NCI-H1417 (cell line): ENCODE measurements at places on chromosomes 13 and 19.

DNA sequence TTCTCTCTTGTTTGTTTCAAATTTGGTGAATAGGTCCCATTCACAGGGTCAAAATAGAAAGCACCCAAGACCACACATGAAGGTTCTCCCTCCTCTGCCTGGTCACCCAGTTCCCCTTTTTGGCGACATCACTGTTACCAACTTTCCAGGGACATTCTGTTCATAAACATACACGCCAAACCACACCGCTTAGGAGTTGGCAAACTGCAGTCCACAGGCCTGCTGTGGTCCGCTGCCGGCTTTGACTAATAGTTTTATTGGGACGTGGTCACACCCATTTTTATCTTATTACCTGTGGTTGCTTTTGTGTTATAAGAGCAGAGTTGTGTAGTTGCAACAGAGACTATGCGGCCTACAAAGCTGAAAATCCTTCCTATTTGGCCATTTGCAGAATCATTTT, 24.2 kb downstream of the UHRF1 start:
- DNase-seq = no peak

DNA sequence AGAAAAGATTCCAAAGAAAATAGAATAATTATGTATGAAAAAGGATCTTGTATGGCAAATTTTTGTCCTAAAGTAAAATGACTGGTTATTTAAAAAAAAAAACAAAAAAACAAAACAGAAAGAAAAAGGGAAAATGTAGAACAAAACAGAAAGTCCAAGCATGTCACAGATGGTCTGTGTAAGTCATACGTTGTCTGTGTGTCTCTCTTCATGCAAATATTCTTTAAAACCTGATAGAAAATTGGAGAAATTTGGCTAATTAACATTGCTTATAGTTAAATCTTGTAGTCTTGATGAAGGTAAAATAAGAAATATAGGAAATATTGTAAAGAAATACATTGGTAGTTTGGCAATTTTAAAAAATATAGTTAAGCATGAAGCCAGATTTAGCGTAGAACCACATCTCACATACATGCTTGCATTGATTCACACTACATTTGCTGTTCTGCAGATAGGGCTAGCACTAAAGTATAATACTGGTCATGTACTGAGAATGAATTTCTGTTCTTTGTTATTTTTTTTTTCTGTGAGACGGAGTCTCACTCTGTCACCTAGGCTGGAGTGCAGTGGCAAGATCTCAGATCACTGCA, 58.4 kb downstream of the SPRYD7 start:
- DNase-seq = peak; percentile 2

GRCh38 chr19:11261971-11262839, at the start of gene DOCK6:
Gene DOCK6, minus strand, starts transcription at chr19:11262524. Its CDS starts 84 bp downstream, at chr19:11262440.
- peak; percentile 32 for DNase-seq

DNA sequence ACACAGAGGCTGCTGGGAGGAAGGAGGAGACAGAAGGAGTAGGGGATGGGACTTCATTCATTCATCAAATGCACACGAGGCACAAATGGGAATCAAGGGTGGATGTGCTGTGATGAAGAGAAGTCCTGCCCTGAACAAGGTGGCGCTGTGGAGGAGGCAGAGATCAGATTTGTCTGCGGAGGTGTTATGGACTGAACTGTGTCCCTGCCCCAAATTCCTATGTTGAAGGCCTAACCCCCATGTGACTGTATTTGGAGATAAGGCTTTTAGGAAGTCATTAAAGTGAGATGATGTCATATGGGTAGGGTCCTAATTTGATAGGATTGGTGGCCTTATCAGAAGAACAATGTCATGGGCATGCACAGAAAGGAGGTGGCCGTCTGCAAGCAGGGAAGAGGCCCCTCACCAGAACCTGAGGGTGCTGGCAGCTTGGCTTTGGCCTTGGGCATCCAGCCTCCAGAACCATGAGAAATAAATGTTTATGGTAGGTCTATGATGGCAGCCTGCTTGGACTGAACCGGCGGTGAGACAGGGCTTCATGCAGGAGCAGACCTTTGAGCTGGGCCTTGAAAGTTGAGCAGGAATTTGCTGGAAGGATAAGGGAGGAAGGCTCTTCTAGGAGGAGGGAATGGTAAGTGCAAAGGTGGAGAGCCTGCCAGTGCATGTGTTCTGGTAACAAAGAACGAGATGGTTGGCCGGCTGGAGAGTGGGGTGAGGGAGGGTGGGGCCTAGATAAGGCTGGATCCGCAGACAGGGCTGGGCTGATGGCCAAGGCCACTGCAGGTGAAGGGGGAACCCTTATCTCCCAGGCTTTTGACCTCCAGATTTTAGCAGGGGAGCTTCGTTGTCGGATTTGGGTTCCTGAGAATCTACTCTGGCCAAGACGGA, 2.7 kb upstream of the CEBPA start:
- no peak for DNase-seq

DNA sequence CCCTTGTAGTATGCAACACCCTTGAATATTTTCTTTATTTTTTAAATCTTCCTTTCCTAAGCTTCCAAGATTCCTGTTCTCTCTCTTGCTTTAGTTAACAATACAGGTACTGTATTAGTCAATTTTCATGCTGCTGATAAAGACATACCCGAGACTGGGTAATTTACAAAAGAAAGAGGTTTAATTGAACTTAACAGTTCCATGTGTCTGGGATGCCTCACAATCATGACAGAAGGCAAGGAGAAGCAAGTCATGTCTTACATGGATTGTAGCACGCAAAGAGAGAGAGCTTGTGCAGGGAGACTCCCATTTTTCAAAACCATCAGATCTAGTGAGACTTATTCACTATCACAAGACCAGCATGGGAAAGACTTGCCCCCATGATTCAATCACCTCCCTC, 1024.3 kb downstream of the PCDH9 start:
- DNase-seq = no peak

DNA sequence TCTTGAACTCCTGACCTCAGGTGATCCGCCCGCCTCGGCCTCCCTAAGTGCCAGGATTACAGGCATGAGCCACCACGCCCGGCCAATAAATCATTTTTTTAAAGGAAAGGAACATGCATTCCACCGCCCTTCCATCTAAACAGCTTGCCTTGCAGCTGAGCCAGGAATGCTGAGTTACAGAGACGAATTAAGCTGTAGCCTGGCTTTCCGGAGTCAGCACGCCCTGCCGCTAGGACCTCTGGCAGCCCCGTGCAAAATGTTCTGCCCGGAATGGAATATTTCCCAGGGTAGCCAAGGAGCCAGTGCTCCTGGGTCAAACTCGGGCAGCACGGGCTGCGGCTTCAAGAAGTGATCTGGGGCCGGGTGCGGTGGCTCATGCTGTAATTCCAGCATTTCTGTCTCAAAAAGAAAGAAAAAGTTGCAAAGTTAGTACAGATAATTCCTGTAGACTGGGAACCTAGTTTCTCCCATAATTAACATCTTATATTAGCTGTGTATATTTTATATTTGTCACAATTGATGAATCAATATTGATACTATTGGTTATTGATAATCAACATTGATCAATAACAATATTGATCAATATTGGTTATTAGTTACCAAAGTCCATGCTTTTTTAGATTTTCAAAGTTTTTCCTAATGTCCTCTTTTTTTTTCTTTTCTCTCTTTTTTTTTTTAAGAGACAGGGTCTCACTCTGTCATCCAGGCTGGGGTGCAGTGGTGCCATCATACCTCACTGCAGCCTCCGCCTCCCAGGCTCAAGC, 19.2 kb downstream of the ATCAY start:
- no peak for DNase-seq

DNA sequence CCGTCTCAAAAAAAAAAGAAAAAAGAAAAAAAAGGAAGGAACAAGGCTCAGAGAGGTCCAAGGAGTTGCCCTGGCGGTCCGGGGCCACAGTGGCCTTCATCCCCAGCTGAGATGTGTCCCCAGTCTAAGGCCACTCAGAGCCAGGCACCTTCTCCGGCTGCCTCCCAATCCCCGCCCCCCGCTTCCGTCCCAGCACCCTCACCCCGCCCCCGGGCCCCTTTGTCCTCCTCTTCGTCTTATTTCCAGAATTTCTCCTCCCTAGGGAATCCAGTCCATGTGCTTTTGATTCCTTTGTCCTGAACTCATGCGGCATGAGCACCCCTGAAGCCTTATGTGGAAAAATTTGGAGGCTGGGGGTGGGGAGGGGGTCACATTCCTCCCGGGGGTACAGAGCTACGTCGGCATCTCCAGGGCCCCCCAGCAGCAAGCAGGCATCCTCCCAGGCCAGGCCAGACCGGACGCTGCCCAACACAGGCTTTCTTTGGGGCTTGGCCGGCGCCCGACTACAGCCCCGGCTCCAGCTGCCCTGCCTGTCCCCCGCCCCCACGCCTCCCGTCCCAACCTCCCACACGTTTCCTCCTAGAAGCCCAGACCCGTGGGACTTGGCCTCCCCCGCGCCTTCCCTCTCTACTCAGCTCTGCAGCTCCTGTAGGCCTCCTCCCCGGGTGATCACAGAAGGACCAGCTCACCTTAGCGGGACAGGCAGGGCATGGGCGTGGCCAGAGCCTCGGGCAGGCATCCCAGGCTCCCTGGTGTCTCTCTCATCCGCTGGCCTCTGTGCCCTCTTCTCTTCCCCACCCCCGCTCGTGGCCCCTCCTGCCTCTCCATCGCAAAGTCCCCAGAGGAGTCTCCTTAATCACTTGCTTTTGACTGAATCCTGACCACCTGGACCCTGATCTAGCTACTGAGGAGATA, 17.8 kb upstream of the ADGRE5 start:
- DNase-seq = peak; percentile 17

- peak; percentile 87 for DNase-seq
Observed at GRCh38 chr13:110108348-110109139, 198.4 kb downstream of the COL4A1 start.

DNA sequence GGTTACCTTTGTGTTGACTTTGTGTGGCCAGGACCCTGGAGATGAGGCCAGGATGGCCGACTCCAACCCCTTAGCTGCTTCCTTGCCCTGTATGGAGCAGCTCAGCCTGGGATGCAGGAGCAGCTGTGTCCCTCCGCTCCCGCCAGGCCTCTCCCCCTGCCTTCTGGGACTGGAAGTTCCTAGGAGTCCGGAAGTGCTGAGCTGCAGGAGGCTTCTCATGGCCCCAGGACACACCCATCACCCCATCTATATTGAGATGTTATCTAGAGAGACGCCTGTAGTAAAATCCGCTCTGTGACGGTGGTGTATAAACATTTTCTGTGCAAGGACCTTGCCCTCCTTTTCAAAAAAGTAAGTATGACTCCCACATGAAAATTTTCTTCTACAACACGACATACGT, 27.0 kb downstream of the WTIP start:
- DNase-seq = no peak

GRCh38 chr13:77325371-77325980, 1.4 kb downstream of the MYCBP2 start:
- peak; percentile 69 for DNase-seq

GRCh38 chr13:102900193-102900608, 54.4 kb downstream of the ERCC5 start:
- DNase-seq = peak; percentile 27

DNA sequence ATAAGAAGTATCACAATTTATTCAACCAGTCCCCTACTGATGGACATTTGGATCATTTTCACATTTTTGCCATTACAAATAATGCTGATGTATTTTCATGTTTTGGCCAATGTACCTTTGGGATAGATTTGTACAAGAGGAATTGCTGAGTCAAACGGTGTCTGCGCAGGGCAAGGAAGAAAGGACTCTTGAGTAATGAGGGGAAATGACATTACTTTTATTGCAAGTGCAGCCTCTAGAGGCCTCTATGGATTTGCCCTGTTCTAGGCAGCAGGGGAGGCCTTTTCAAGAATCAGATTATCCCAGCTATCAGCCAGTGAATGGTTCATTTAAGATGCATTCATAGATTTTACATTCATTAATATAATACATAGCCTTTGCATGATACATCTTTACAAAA, 32.9 kb upstream of the GTF3A start:
- no peak for DNase-seq
